ENCODE measurements at places on chromosomes 1 and 21.

DNA sequence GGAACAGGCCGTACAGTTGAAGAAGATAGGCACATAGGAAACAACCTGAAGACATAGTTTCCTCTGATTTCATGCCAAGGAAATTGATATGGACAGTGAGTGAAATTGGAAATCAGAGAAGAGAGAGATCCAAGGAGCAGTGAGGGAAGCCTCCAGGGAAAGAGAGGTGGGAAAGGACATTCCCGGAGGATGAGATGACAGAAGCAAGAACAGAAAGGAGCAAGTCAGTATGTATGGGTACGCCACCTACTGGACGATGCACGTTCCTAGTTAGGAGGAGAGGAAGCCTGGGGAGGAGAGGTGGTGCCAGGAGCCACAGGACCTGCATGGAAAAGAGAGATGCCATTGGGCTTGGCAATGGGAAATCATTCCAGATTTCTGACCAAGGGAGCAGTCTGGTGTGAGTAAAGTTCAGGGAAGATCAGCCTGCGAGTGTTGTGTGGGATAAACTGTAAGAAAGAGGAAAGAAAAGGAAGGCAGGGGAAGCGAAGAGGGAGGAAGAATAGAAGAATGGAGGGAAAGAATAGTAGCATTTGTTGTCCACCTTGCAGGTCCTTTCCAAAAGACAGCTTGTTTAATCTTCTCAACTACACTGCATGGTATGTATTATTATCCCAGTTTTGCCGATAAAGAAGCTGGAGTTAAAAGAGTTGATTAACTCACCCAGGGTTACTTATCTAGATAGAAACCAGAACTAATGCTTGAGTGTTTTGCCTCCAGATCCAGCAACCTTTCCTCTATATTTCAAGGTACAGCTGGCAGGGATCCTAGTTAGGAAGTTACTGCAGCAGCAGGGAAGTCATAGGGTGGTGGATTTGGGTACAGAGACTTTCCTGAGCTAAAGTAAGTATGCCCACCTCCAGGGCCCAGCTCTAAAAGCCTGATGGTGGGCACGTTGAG lies 27.4 kb downstream of the C1orf116 start:
- no peak for DNase-seq

DNA sequence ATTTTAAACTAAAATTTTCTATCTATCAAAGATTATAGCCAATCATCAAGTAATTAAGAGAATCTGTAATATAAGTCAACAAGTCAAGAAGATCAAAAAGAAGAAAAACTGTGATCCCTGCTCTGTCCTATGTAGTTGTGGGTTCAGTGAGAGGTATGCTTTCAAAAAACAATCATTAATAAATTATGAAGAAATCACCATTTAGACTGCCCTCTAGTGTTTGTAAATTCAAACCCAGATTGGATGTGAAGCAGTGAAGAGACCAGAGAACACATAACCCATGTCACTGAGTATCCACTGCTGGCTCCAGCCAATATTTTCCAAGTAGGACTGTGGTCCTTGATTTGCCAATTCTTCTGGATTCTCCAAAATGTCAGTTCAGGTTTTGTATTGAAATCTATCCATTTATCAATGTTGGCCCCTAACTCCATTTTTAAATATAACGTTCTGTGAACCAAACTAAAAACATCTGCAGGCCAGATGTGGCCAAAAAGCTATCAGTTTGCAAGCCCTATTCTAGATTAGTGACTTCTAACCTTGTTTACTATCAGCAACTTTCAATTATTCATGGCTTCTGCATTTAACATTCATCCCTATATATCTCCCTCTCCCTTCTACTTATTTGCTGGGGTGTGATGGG lies 467.5 kb upstream of the CXADR start:
- no peak for DNase-seq

GRCh38 chr1:36580524-36580923 lies 97.8 kb upstream of the CSF3R start:
- DNase-seq, result no peak

DNA sequence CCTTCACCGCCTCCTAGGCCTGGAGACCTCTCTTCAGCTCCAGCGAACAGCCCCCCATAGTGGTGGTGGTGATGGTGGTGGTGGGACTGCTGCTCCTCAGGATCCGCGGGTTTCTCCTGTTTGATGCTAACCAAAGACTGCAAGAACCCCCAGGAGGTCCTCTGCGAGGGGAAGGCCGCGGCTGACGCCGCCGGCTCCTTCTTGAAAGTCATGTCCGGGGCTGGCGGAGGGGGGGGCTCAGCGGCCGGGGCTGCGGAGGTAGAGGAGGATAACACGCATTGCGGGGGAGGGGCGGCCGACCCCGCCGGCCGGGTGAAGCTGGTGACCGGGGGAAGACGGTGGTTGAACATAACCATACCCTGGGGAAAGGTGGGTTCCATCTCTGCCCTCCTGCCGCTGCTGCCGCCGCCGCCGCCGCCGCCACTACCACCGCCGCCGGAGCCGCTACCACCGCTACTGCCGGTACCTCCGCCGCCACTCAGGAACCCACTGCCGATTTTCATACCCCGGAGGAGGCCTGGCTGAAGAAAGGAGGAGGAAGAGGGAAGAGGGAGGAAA lies 554 bp downstream of the ZNF281 start:
- no peak for DNase-seq

DNA sequence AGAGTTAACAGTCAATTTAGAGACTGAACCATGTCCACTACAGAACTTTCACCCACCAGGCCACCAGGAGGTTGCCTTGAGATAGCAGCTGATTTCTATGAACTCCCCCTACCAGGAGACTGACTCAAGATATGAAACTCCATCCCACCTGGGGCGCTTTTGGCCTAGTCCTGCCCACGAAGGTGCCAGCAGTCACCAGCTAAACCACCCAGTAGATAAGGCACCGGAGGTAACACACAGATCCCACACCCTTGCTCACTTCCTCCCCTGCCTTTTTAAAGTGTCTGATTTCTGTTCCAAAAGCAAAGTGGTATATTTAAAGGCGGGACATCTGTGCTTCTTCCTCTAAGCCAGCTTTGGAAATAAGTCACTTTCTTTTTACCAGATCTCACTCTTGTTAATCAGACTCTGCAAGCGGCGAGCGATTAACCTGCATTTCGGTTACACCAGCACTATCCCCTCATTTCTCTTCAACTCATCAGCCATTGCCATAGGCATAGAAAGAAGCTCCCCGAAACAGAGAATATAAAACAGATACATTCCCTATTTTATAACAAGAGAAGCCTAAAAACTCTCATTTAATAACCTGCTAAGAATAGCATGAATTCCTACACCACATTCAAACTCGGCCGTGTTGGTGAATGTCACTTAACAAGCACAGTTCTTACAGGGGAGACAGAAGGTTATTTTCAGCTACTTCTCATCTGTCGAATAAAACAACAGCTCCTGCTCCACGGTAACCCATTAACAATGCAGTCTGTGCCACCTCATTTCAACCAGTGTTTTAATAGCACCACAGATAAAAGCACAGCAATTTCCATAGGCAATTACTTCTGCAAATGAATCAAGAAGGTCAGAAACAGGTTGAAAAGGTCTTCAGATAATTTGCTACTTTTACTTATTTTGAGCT lies 318.1 kb downstream of the KCNH1 start:
- no peak for DNase-seq

- DNase-seq, result no peak
These were observed 48.9 kb downstream of the SLC66A1 start for GRCh38 chr1:19360843-19361610.

DNA sequence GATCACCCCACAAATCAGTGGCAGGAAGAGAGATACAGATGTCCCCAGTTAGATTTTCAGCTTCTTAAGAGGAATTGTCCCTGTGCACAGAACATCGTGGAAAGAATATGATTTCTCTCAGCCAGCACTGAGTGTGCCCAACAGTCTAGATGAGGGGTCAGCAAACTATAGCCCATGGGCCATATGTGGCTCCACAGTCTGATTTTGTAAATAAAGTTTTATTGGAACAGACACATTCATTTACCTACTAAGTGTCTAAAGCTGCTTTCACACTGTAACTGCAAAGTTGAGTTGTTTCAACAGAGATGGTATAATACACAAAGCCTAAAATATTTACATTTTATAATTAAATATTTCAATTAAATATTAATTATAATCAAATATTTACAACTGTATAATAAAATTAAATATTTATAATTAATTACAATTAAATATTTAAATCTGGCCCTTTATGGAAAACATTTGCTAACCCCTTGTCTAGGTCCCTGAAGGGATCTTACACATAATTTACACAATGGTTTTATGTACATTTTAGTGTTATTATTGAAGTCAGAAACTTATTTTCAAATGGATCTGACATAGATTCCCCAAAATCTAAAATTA lies 407.6 kb downstream of the PTPRU start:
- DNase-seq, result no peak

DNA sequence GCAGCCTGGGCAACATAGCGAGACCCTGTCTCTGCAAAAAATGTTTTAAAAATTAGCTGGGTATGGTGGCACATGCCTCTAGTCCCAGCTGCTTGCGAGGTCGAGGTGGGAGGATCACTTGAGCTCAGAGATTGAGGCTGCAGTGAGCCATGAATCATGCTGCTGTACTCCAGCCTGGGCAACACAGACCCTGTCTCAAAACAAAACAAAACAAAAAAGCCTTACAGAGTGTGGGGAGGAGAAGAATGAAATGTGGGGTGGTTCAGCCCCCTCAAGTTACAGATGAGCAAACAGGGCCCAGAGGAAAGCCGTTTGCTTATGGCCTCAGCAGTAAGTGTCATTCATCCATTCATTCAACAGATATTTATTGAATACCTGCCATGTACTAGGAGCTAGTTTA lies 40.7 kb downstream of the RPS6KA1 start:
- DNase-seq, result no peak

DNA sequence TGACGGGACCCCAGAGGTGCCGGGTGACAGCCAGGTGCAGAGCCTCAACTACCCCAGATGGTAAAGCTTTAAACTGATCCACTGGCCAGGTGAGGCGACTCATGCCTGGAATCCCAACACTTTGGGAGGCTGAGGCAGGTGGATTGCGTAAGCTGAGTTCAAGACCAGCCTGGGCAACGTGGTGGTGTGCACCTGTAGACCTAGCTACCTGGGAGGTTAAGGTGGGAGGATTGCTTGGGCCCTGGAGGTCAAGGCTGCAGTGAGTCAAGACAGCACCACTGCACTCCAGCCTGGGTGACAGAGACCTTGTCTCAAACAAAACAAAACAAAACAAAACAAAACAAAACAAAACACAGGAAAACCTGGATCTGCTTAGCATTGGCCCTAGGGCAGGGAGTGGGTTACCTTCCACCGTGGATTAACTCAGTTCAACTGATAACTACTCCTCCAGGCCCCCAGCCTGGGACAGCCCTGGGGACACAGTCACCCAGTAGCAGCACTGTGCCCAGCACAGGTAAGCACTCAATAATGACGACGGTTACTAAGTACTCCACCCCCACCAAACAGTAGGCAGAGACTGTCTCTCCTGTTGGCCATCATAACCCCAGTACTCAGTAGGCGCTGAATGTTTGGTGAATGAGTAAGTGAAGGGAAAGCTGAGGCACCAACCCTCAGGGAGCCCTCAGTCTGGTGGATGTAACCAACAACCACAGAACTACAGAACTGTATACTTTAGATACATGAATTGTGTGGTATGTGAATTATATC lies 21.6 kb downstream of the SLC66A1 start:
- DNase-seq, result no peak

GRCh38 chr1:38026592-38027200 lies 14.2 kb downstream of the UTP11 start:
- no peak for DNase-seq

DNA sequence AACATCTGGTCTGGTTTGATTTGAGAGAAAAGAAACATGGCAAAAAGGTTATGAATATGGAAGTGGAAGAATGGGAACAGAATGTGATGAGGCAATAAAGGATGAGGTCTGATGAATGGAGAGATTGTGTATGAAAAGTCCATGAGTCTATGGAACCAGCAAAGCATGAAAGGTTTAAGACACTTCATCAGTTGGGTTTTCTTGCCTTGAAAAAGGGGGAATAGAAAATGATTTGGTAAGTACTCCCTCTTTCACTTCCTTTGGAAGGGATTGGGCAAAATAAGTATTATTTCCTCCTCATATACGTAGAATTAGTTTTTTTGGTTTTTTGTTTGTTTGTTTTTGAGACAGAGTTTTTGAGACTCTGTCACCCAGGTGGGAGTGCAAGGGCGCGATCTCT lies 155.8 kb downstream of the TRIM33 start:
- DNase-seq, result no peak

DNA sequence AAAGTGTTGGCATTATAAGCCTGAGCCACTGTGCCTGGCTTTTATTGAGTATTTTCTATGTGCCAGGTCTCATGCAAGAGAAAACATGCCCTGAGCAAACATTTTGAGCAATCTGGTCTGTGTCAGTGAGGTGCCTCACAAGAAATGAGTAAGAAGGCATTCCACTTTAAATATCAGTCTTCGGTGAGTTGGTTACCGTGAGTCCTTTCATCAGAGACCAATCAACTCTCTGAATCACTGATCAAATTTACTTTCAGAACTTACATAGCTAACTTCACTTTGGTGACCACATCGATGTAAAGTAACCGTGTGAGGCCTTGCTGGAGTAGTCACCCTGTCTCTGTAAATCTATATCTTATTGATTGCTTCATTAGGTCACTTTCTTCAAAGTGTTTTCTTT lies 14.3 kb upstream of the DDX59 start:
- DNase-seq, result no peak

- no peak for DNase-seq
These were observed 98.4 kb upstream of the SLC45A1 start for GRCh38 chr1:8219530-8219929.

GRCh38 chr1:16266411-16267118 lies 29.6 kb upstream of the CPLANE2 start:
- DNase-seq, result no peak

- no peak for DNase-seq
These were observed 446.8 kb downstream of the USP25 start for GRCh38 chr21:16176570-16176969.

DNA sequence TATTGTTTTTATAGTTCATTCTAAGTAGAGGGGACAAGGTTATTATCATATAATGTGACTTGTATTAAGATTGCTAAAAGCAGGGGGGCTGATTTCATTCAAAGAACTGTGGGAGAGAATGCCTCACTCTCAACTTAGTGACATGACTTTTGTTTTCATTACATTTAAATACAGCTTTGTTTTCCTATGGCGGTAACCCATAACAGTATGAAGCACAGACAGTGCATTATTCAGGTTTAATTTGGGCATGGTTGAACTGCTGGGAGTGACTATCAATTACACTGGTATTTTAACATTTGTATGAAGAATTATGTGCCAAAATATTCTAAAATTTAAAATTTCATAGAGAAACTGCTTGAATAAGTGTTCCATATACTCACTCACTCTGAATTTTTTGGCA lies 637.3 kb downstream of the USP25 start:
- no peak for DNase-seq

All from NCI-H187 (cell line).